ENCODE measurements at places on chromosomes 7 and 10.

DNA sequence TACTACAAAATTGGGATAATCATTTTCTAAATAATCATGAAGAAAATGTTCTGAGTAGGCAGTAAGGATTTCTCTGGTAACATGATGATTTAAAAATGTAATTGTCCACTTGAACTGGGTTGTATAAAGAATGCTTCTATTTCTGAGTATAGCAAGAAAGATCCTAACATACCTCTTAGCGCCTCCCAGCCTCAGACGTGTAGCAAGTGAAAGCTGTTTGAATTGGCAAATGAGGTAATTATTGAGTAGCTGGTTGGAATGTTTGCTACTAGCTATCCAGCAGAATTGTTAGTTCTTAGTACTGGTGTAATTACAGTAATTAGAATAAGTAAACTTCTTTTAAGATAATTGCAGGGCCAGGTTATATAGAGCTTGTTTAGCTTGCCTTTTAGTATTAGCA lies 47.9 kb downstream of the SEPTIN7 start:
- DNase-seq: no peak

GRCh38 chr7:13061115-13061514 lies 373.7 kb downstream of the ARL4A start:
- no peak for DNase-seq

DNA sequence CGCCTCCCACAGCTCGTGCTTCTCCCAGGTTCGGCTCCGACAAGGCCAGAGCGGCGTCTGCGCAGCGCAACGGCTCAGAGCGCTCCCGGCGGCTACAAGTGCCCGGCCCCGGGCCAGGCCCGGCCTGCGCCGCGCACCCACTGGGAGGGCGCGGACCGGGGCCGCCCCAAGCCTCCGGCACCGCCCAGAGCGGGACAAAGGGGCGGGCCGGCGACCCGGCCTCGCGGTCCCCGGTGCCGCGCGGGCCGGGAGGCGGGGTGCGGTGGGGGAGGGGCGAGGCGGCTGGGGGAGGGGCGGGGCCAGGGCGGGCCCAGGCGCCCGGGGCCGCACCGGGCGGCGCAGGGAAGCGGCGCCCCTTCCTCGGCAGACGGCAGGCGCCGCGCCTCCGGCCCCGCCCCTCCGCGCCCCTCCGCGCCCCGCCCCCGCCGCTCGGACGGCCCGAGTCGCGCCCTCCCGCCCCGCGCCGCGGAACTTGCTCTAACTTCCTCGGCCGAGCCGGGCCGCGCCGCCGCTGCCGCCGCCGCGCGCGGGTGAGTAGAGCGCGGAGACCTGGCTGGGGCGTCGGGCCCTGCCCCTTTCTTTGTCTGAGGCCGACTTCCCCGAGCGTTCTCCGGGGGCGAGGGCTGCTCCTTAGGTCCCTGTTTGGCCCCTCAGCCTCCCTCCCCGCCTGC lies at the start of gene TSPAN14:
TSPAN14 (plus strand) TSS at position 469 of the 671 bp plus-strand sequence. CDS start 34,924 bp downstream, outside the sequence.
- peak; percentile 71 for DNase-seq

- no peak for DNase-seq
Measured at GRCh38 chr10:11742779-11743298, 657 bp downstream of the ECHDC3 start.

DNA sequence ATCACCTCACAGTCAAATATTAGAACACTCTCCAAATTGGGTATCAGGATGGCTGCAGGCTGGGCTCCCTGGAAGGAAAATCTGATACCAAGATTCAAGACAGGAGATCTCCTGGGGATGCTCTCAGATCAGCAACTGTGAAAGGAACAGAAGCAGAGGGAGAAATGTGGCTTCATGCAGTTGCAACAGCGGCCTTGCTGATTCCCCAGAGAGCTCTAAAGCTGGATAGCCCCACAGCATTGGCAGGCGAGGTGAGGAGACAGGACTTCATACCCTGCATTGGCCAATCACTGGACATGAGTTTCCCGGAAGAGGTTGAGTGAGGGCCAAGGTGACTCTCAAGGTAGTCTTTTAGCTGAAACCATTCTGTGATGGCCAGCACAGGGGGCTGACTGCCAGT lies 190.6 kb downstream of the PTPN20 start:
- no peak for DNase-seq

DNA sequence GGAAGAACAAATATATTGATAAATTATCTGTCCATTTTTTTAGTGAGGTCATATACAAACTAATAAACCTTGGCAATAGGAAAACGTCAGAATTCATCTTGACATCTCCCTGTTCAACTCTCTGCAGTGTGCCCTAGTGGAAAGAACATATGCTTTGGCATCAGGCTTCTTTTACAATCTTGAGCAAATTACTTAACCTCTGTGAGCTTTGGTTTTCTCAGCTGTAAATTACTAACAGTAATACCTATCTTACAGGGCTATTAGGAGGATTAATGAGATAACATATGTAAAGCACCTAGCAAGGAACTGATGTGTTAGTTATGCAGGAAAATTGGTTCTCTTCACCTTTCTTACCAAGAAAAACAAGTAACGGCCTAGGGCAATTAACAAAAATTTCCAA lies 161.8 kb downstream of the PHTF2 start:
- no peak for DNase-seq

GRCh38 chr10:100972115-100972903 lies 3.0 kb downstream of the SEMA4G start:
- DNase-seq: no peak

DNA sequence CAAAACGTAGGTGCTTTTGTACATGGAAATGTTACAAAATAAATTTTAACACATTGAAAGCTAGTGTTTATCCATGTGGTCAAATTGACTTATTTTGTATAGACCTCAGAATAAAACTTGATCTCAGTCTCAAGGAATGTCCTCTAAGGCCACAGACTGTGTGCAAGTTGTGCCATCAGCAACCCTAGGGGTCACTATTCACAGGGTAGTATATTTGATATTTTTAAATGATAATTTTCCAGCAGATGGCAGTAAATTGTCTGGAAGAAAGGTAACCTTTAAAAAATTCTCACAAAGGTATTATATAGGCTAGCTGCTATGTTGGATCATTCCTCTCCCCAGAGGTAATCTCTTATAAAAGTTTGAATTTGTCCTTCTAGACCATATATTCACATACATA lies 12.9 kb upstream of the SNX10 start:
- no peak for DNase-seq

GRCh38 chr7:3807824-3808223 lies 506.8 kb downstream of the SDK1 start:
- DNase-seq: no peak

DNA sequence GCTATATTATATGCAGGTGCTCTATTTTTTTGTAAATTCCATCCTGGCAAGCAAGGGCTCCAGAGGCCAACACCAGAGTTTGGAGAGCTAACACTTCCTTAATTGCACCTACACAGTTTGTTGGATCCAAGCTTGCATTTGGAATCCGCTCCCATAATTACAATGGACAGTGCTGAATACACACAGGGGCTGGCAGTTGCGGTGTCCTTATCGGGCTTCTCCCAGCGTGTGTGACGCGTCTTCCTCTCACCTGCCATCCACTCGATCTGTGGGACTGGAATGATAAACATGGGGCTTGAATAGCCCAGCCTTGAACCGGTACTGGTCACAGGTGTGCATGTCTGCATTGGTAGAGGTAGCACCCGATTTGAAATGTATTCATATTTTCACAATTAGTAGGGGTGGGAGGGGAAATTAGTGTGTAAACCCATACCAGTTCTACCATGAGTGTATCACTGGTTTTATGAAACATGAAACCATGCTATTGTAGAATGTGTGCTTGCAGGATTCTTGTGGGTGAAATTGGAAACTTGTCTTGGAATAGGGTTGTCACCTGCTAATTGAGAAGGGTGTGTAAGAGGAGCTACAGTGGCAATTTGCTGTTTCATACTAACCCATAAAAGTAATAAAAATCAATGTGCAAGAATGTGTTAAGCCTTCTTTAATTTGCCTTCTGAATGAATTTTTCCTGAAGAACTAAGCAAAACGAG lies 316.5 kb downstream of the WDR11 start:
- DNase-seq: no peak

GRCh38 chr10:93062514-93063143 lies 2.0 kb downstream of the CYP26C1 start:
- no peak for DNase-seq

DNA sequence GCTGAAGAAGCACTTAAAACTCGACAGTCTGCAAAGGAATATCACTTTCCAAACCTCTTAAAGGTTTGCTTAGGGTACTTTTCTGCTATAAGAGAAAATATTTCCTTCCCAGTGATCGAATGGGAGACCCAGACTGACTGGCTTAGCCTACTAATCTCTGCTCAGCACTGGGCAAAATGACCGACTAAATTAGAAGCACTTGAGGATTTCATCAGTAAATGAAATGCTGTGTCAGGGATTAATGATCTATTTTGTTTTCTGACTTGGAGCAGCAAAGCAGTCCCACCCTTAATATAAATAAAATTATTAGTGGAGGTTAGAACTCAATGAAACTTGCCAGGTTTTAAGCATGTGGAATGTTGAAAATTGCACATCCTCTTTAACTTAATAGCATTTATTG lies 411.6 kb downstream of the NEBL start:
- DNase-seq: no peak

Data from activated effector memory CD4-positive, alpha-beta T cell treated with Interleukin-2 at 50 U/mL for 16 hours (primary cell).